Stimulated activated CD4-positive, alpha-beta T cell treated with anti-CD3 and anti-CD28 coated beads, TNF-alpha, amount 100 ng/mL, for 4 hours (primary cell): ENCODE measurements at places on chromosomes 7 and 10.

GRCh38 chr7:124992851-124993562, 63.4 kb upstream of the POT1 start:
- no peak for DNase-seq

- DNase-seq = no peak
These were observed 5.8 kb upstream of the FAM3C start for GRCh38 chr7:121401896-121402295.

GRCh38 chr10:129809841-129810240, 154.2 kb downstream of the EBF3 start:
- no peak for DNase-seq

GRCh38 chr7:51785171-51785570, 468.6 kb upstream of the COBL start:
- no peak for DNase-seq

GRCh38 chr7:139695051-139695450, 82.7 kb downstream of the HIPK2 start:
- no peak for DNase-seq

DNA sequence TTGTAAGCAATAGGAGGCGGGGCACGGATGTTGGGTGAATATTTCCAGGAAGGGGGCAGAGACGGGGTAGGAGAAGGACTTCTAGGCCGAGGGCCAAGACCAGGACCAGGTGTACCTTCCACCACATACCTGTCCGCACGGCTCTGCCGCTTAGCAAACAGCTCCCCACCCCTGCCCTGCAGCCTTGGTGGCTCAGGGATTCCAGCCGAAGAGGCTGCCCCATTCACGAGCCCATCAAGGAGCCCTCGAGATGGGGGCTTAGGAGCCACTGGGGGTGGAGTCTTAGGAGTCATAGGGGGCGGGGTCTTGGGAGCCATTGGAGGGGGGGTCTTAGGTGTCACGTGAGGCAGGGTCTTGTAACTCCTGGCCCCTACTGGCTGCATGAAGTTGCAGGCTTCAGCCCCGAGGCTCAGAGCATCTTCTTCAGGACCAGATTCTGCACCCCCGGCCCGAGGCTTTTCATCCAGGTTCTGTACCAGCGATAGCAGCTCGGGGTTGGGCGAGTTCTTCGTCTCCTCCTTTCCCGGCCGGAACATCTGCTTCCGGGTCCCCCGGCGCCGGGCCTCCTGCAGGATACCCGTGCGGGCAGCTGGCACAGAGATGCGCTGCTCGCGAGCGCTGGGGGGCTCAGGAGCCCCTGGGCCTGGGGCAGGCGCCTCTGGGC, 6.1 kb upstream of the MYOZ1 start:
- no peak for DNase-seq

DNA sequence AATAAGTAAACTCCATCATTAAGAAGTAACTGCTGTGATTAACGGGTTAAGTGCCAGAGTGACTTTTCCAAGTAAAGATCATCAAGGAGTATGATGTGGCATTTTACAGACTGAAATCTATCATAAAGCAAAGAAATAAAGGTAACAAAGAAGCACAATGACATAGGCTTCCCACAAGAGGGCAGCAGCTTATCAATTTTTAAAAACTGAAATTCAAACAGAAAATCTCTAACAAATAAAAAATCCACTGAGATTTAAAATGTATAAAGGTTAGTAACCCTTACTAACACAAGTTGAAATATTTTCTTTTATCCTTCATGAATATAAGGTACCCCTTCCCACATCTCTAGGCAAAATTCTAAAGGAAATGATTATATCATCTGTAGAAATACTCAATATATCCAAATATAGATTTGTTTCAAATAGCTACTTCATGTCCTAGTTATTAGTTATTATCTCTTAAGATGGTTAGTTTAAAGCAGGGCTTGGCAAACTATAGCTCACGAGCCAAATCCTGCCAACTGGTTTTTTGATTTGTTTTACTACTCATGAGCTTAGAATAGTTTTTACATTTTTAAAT, 29.2 kb downstream of the FAM3C start:
- no peak for DNase-seq

GRCh38 chr7:2735744-2736143, 47.7 kb downstream of the AMZ1 start:
- DNase-seq = no peak
